ENCODE measurements at places on chromosomes 11 and 22. TPM values are rescaled to one million over a fixed set of nuclear protein-coding genes. Genes with fewer than 3 reads are reported as not detected.

The ZNRF3 gene
- total RNA-seq: 8.5 TPM

The MRGPRX3 gene
- not detected for total RNA-seq

- DNase-seq: peak; percentile 15
These were observed 16.9 kb upstream of the SLC3A2 start for GRCh38 chr11:62863687-62864335.

GRCh38 chr11:35820614-35821013 is 123.2 kb upstream of the LDLRAD3 start:
- DNase-seq: no peak

GRCh38 chr11:73729594-73730206 is 31.2 kb downstream of the RAB6A start:
- no peak for DNase-seq

DNA sequence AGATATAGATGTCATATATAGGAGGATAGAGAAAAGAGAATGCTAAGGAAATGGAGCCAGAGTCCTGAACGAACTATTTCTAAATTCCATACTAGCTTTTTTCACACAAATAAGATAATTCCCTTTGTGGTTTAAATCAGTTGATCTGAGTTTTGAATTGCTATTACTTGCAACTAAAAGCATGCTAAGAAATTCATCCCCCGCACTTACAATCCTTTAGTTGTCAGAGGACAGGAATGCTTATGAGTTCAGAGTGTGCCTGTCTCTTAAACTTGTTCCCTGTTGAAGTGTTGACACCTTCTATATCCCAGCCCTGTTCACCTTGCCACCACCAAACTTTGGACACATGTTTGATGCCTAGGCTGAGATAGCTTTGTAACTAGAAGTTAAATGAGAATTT is 406.2 kb downstream of the METTL15 start:
- no peak for DNase-seq

DNA sequence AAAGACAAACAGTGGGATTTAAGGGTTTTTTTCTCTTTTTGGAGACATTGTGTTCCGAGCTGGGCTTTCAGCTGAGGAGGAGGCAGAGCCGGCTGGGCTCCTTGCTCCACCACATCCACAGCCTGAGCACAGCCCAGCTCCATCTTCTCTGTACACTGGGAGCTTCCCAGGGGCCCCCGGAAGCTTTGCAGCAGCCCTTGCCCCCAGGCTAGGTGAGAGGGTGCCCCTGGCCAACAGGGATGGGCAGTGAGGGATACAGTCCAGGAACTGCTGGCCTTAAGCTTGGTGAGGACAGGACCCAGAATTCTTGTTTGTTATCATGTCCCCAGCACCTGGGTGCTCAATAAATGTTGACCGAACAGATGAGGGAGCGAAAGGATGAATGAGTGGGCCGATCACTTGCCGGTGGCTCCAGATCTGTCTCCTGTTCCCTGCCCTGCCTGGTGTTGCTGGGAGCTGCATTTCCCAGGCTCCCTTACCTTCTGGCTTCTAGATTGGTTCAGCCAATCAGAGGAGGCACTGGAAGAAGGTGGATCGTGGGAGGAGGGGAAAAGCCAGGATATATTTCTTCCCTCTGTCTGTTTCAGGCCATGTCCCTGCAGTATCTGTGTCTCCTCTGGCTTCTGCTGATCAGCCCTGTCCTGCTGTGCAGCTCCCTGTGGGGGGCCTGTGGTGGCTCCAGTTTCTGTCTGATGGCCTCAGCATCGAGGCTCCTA is 26.5 kb upstream of the NECTIN1 start:
- peak; percentile 37 for DNase-seq

GRCh38 chr11:72378704-72379383 is 55.5 kb downstream of the CLPB start:
- peak; percentile 87 for DNase-seq

Measured in posterior vena cava (tissue), 2 donors.